ENCODE measurements at places on chromosomes 1 and 21. TPM values are rescaled to one million over a fixed set of nuclear protein-coding genes. Genes with fewer than 3 reads are reported as not detected.

GRCh38 chr21:34670962-34671348, 2.2 kb downstream of the CLIC6 start:
- DNase-seq = no peak

DNA sequence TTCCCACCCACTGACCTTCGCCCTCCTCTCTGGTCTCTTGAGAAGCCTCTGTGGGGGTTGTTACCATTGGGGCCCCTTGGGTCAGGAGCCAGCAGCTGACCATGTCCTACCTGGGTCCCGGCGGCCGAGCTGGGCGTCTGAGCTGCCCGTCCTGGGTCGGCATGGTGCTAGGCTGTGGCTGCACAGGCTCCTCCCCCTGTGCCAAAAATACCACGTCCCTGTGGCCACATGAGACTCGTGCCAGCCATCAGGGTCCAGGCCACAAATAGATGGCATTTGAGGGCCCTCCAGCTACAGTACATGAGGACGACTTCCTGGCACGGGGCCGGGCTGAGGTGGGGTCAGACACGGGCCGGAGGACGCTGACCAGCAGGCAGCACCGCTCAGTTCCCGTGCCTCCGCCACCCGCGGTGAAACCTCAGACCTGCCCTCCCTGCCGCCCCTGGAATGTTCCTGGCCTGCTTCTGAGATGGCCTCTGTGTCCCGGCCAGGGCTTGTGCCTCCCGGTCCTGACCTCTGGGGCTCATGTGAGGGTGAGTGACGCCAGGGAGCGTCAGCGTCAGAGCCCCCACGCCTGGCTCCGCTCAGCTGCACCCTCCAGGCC, at the start of gene PERM1:
PERM1 (minus strand) TSS at position 139 of the 604 bp plus-strand sequence. CDS start 1,064 bp downstream, outside the sequence.
- DNase-seq = no peak

- no peak for DNase-seq
Measured at GRCh38 chr1:924656-925560, 1.2 kb downstream of the SAMD11 start.

- DNase-seq = no peak
Measured at GRCh38 chr1:226066415-226067078, 4.0 kb downstream of the H3-3A start.

DNA sequence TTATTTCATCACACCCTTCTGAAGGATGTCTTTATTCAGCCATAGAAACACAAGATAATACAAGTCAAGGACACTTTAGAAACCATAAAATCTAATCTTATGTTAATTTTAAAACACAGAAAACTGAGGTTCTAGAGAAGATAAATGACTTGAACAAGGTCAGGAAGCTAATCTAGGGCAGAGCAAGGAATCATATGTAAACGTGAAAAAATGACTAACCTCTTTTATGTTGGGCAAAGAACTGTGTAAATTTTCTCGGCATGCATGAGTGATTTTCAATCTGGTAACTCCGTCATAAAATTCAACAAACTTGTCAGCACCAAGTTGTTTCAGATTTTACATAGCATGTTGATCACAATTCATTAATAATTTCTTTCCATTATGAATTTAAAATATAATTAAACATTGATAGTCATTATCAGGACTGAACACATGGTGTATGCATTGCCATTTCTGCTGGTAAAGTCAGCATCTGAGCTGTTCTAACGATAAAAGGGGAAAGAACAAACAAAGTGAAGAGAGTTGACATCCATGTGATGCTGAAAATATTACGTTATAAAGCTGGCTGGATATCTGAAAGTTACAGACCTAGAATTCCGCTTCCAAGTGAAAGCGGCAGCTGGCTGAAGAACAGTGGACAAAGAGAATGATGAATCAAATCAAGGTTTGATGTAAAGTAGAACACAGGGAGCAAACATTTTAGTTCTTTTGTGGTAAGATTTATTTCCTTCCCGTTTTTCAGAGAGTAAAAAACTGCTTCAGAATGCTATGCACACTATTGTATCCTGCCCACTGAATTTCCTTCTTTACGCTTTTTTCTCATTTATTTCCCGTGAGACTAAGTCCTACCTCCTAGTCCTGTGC, 1037.4 kb upstream of the TMPRSS15 start:
- no peak for DNase-seq

GRCh38 chr1:58158506-58159433, 387.8 kb downstream of the OMA1 start:
- no peak for DNase-seq

DNA sequence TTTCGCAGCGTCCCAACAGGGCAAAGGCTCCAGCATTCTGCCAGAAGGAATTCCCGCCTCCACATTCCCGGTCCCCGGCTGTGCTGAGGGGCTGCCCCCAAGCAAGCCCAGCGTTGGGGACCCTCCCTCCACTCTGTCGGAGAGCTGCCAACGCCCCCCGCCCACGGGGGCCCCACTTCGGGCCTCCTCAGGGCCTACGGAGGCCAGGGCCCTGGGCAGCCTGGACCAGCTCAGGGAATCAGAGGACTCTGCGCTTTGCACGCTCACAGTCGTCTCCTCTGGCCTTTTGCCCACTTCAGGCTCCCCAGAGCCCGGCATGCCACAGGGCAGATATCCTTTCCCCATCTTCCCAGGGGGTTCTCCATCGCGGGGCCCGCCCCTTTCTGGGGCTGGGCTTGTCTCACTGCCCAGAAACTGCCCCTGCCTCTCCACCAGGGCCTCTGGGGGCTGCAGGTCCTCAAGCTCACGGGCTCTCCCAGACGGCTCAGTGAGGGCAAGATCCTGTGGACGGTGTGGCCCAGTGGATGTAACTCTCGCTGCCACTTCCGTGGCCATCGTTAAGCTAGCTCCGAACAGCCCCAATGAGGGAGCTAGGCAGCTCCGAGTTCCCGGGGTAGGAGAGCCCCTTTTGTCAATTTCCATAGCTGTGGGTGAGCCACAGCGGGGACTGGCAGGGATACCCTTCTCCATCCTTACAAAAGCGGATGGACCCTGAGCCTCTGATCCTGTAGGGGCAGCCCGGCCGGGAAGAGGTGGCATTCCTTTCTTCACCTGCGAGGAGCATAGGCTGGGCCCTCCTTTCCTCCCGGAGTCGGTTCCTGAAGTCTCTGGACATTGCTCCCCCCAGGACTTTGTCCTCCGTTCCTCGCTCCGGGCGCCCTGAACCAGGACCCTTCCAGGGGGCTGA, 2.8 kb downstream of the ITPKB start:
- DNase-seq = no peak

- DNase-seq = no peak
Measured at GRCh38 chr21:45699251-45699942, 55.9 kb downstream of the PCBP3 start.

DNA sequence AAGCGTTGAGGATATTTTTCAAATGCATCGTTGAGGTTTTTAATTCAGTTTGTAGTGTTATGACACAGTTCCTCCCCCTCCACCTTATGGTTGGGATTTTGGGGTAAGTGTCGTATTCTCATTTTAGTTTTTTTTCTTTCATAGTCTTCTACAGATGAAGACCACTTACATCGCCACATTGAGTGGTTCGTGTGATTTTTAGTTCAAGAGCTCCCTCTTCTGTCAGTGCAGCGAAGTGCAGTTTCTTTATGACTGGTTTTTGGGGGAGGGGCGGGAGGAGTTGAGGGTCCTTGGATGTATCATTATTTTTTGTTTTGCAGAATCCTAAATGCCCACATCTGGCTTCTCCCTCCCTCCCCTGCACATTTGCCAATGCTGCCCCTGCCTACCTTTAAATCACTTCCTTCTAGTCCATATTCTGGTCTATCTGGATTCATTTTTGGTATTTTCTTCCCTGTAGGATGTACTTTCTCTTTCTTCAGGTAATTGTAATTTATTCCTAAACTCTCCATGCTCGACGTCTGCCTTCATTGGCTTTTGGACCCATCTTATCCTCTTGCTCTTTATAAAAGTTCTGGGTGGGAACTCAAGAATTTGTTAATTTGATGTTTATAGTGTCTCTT, 433.1 kb downstream of the CAMTA1 start:
- no peak for DNase-seq

- DNase-seq = no peak
Measured at GRCh38 chr1:118960567-118961136, 27.5 kb downstream of the TBX15 start.

- DNase-seq = no peak
Measured at GRCh38 chr1:2242814-2243725, 15.0 kb downstream of the SKI start.

DNA sequence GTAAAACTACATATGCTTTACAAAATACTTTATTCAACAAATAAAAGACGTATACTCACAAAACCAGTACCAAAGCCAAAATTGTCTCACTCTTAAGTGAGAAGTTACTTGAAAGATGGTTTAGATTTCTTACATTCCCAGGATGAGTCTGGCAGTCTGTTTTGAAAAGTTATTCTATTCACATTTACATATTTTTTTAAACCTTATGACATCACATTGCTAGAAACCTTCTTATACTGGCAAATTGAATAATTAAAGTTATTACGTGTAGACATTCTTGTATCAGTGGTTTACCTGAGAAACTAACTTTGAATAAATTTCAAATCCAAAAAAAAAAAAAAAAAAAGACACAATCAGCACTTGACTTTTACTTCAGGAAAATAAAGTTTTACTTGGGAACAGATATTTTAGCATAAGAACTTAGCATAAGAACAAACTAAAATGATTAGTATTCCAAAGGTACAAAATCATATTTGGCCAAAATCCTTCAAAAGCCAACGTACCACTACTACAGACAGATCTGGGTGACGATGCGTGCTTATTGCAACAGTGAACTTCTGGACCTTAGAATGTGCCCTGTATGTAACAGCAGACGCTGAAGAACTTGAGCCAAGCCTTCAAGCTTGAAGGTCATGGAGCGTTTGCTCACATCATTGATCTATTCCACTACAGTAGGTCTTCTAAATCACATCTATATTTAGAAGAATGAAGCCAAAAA, 2.5 kb downstream of the CDC42BPA start:
- DNase-seq = no peak

DNA sequence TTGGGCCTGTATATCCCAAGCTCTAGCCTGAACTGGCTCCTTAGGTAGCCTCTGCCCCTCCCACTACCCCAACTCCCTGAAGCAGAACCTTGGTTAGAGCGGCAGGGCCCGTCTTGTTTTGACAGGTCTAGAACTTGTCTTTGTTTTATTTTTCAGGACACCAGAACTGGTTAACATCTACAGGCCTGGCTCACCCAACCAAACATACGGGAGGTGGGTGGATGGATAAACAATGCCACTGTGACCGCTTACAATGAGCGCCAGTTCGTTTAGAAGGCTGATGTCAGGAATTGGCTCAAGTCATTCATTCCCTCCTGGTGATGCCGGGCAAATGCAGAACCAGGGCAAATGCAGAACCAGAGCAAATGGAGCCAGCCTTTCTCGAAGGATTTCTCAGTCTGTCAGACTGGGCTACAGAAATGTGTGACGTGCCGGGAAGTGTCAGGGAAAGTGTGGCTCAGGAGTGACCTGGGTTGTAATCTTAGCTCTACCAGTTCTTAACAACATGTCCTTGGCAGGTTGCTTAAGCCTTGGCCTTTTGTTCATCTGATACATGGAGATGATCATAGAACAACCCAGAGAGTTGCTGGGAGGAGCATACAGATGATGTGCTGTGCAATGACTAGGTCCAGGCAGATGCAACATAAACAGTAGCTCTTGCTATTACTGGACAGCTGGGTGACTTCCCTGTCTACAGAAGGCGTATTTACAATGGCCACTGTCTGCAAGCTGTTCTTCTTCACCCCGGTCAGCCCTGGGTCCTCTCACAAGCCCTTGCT, 30.5 kb upstream of the BTG2 start:
- no peak for DNase-seq

DNA sequence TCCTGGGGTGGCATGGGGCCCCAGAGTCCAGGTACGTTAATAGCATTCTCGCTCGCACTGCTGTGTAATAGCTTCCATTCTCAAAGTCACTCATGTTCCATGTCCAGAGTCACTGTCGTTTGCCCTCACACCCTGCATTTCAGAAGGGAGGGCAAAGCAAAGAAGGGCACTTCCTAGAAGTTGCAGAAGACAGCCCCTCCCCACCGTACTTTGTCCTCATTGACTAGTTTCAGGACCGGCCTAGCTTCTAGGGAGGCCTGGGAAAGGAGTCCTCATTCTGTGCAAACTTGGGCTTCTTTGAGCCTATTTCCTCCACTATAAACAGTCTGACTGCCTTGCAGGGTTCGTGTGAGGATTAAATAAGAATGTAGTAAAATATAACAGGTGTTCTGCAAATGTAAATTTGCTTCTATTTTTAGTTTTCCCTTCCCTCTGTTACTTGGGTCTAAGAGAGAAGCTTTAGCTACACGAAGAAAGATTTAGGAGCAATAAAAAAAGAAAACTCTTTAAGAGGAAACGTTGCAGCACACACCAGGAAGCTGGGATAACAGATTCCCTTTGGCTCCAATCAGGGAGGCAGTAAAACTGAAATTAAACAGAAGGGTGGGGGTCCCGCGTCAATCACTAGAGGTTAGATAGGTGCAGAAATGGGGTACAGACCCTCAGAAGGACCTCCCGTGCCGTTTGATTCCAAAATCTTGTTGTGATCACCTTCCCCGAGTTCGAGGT, 40.1 kb downstream of the ACTL8 start:
- DNase-seq = no peak

DNA sequence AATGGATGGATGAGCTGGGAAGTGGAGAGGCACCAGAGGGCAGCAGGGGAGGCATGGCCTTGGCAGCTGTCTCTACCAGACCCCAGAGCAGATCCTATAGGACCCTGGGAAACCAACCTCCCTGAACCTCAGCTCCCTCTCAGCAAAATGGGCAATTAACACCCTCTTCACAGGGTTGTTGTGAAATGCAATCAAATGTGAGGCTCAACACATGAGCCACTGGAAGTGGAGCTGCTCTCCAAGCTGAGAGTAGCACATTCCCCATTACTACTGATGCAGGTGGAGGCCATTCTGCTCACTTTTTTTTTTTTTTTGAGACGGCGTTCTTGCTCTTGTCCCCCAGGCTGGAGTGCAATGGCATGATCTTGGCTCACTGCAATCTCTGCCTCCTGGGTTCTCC, 6.5 kb upstream of the SYNC start:
- DNase-seq = no peak

The POMGNT1 gene
- 61.4 TPM for total RNA-seq

The PTPN14 gene
- 0.91 TPM for total RNA-seq

The VWA5B1 gene
- not detected for total RNA-seq
